Activated naive CD8-positive, alpha-beta T cell treated with anti-CD3 and anti-CD28 coated beads for 36 hours (primary cell): ENCODE measurements at places on chromosomes 5 and 9. TPM values are rescaled to one million over a fixed set of nuclear protein-coding genes. Genes with fewer than 3 reads are reported as not detected.

Gene OR1Q1
- not detected for total RNA-seq

Gene IRX1
- total RNA-seq, result not detected

Gene DMRT3
- total RNA-seq, result not detected

Gene GRM6
- total RNA-seq, result not detected

Gene OGN
- not detected for total RNA-seq

Gene RXRA
- total RNA-seq, result 11.0 TPM
